Muscle of back (tissue), 13 donors: ENCODE measurements at places on chromosomes 11 and 22. TPM values are rescaled to one million over a fixed set of nuclear protein-coding genes. Genes with fewer than 3 reads are reported as not detected.
A peak's percentile ranks its signal among the peaks of the same experiment; 100 is the strongest.

The CRYAB gene
- 954 TPM for polyA plus RNA-seq

DNA sequence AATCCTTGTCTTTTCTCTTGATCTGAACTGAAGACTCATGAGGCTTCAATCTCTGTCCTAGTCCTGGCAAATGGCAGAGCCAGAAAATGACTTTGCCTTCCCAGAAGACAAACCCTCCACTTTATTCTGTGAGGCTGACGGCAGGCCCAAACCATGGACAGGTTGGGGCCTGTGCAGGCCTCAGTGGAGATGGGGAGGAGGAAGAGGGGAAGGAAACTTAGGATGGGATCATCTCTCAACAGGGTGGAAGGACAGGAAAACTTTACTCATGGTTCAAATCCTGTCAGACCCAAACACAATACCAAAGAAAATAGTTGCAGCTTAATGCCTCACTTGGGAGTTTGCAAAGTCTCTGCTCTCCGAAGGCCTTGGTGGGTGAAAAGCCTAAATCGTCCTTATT lies 9.8 kb downstream of the RPL27A start:
- DNase-seq = no peak

The CELF1 gene
- polyA plus RNA-seq = 79.3 TPM

DNA sequence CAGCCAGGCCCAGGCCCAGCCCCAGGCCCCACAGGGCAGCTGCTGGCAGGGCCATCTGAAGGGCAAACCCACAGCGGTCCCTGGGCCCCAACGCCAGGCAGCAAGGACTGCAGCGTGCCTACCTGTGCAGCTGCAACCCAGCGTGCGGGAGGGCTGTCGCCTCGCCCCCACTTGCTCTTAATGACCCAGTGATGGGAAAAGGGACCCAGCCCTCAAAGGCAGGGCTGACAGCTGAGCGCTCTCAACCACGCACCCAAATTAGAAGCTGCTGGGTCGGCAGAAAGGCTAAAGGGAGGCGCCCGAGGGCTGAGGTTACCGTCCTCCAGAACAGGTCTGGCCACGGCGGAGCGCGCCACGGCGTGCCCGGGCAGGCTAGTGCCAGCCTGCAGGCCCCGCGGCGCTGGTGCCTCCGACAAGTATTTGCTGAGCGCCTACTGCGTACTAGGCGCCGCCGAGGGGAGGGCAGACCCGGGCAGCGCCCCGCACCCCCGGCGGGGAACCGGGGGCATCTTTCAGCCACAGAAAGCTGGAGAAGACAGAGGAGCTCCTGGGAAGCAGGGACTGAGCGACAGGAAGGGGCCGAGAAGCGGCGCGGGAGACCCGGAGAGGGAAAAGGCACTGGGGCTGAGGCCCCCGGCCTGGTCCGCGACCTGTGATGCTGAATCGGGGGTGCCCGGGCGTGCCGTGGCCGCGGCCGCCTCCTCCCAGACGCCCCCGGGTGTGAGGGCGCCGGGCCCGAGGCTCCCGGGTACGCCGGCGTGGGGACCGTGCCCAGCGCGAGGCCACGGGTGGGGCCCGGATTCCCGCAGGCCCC lies 773 bp downstream of the HRAS start:
- DNase-seq = peak; percentile 34
